ENCODE measurements at places on chromosomes 11 and 22. TPM values are rescaled to one million over a fixed set of nuclear protein-coding genes. Genes with fewer than 3 reads are reported as not detected.

DNA sequence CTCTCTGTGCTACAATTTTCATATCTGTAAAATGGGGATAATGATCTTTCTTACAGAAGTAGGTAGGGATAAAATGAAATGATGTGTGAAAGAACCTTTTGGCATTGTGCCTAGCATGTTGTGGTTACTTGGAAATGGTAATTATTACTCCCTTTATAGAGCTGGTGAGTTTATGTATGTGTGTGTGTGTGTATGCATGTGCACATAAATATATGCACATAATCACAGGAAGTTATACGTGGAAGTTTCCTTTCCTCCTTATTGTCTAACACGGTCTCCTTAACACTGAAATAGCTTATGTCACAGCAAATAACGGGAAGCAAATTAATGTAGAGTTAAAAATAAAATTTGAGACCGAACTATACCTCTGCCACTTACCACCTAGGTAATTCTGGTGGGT, 163.7 kb upstream of the ZBED5 start:
- DNase-seq: no peak

- DNase-seq: no peak
Observed at GRCh38 chr11:122642472-122642922, 13.0 kb upstream of the UBASH3B start.

GPHA2 gene
- total RNA-seq: not detected

SLC25A45 gene
- 5.4 TPM for total RNA-seq

DNA sequence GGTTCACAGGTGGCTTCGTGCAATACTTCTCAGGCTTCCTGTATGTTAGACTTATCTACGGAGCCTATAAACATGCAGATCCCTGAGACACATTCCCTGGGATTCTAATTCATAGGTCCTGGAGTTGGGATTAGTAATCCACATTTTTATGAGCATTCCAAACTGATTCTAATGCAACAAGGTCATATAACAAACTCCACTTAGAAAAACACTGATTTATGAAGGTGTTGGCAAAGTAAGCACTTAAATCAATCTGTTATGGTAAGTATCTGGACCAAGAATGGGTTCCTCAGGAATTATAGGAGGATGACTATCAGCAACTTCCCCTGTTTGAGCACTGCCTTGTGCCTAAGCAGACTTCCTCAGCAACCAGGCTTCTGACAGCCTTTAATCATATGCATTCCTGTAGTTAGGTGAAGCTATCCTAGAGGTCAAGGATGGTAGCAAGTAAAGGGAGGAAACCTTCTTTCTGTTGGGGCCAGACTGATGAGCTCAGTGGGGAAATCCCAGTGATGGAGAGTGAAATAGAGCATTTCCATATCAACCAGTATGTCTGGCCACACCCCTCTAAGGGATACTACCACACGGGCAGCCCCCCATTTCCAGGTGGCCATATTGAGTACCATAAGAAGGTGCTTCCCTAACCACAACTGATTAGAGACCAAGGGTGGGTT, 89.6 kb downstream of the RASSF10 start:
- DNase-seq: no peak

DNA sequence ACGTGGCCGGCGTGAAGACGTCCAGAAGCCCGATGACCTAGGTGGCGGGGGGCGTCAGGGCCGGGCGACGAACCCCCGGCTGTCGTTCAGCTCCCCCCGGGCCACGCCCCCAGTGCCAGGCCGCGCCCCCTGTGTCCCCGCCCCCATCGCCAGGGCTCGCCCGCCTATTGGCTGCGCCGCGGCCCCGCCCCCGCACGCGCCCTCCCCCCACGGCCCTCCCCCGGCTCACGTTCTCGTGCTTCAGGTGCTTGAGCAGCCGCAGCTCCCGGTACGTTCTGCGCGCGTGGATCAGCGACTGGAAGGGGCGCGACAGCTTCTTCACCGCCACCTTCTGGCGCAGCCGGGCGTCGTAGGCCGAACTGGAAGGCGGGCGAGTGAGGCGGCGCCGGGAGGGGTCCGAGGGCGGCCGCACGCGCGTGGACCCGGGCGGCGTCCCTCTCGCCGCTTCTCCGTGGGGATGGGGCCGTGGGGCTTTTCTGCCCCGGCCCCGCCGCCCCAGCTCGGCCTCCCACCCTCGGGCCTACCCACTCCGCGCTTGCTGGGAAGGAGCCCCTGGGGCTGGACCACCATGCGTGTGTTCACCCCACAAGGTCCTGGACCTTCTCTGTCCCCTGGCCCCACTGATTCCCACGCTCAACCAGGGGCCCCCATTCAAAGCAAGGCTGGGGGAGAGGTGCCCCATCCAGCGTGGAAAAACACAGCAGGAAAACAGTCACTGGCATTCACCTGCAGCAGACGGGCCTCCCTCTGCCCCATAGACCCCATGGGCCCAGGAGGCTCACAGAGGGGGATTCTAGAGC, 2.4 kb downstream of the MAPK11 start:
- peak; percentile 75 for DNase-seq

TSSK2 gene
- not detected for total RNA-seq

DNA sequence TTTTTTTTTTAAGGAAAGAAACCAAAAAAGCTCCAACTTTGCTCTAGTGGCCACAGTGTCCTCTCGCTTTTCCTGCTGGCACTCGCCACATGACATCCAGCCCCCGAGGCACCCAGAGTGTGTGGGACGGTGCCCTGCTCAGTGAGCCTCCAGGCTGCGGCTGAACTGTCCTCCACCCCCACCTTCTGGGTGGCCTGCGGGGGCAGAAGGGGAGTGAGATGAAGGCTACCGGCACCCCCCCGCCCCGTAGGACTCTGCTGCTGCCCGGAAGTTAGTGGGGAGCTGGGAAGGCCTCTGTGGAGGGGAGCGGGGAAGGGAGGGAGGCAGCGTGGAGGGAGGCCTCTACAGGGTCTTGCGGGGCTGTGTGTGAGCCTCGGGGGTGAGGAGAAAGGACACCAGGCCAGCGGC, 264.4 kb downstream of the CTTN start:
- DNase-seq: no peak

DNA sequence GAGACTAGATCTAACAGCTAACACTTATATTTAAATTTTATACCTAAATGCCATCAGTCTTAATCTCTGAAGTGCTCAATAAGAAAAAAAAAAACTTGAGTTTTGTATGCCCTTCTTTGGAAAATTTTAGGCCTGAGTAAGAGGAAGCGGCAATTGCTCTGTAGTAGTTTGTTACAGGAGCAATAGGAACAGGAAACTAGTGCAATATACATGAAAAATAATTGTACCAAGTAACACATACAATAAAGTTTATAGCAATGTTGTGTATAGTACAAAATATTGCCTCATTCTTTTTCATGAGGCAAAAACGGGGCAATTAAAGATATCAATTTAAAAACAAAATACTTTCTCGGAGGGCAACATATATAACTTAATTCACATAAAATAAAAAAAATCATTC, 19.7 kb downstream of the OR5AK2 start:
- no peak for DNase-seq

- DNase-seq: peak; percentile 33
Observed at GRCh38 chr22:49255741-49256318, 571.8 kb downstream of the BRD1 start.

GRCh38 chr11:117808784-117809183, 11.8 kb upstream of the DSCAML1 start:
- DNase-seq: no peak

GRCh38 chr22:32211011-32211410, 6.1 kb upstream of the RFPL2 start:
- no peak for DNase-seq

GRCh38 chr11:93193731-93194130, 4.1 kb downstream of the SLC36A4 start:
- no peak for DNase-seq

TIGD3 gene
- total RNA-seq: 0.29 TPM

GRCh38 chr11:16959602-16960001, 54.6 kb downstream of the PLEKHA7 start:
- DNase-seq: no peak

Measured in breast epithelium (tissue), 4 donors.